ENCODE measurements at places on chromosomes 6 and 20. TPM values are rescaled to one million over a fixed set of nuclear protein-coding genes. Genes with fewer than 3 reads are reported as not detected.

DNA sequence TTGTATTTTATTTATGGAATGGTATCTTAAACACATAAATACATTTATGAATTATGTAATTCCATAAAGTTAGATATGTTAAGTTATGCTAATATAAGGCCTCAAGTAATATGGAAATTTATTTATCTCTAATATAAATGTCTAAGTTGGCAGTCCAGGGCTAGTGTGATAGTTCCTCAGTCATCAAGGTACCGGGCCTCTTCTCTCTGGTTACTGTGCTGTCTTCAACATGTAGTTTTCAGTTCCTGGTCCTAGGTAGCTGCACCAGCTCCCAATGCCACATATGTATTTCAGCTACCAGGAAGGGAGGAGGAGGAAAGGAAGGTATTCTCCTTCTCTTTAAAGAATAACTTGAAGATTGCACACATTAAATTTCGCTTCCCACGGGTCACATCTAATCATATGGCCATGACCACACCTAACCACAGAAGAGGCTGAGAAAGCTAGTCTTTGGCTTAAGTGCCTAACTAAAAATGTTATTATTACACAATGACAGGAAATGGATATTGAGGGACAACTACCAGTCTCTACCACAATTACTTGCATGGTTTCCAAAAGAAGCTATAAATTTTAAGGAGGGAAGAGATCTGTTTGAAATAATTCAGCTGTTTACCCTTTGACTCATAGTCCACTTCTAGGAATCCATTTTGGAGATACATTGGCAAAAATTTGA lies 68.6 kb downstream of the BCKDHB start:
- H3K4me1 ChIP-seq = no peaks in the 10 kb centered on the region
- H3K27me3 ChIP-seq = no peaks in the 10 kb centered on the region
- H3K27ac ChIP-seq = no peak overlapping the region
- DNase-seq = no peak

PDRG1 gene
- polyA plus RNA-seq = 13.5 TPM

GRCh38 chr6:112833581-112834131 lies 486.5 kb downstream of the RFPL4B start:
- H3K4me1 ChIP-seq = no peaks in the 10 kb centered on the region
- DNase-seq = no peak
- no peak overlapping the region for H3K4me3 ChIP-seq
- no peak overlapping the region for H3K27ac ChIP-seq
- no peaks in the 10 kb centered on the region for H3K27me3 ChIP-seq

GRCh38 chr20:48171626-48172356 lies 386.5 kb upstream of the SULF2 start:
- no peak overlapping the region for H3K4me3 ChIP-seq
- DNase-seq = no peak
- H3K36me3 ChIP-seq = no peaks in the 10 kb centered on the region
- H3K4me1 ChIP-seq = no peaks in the 10 kb centered on the region

DNA sequence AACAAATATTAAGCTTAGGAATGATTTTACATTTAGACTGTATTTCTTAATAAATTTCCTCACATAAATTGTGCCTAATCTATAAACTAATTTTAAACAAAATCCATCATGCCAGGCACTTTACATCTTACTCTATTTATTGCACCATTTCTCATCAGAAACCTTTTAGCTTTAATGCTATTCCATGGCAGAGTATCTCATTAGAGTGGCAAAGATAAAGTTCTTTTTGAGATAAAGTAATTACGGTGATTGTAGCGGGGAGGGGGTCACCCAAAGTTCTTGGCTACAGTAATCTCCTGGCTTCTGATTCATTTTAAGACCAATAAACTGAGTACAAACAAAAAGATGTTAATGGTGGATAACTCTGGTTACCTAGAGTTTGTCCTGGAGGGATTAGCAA lies 532.1 kb downstream of the PRKN start:
- no peak overlapping the region for H3K27ac ChIP-seq
- H3K36me3 ChIP-seq = peaks cover 8% of the 10 kb centered on the region
- H3K4me1 ChIP-seq = no peaks in the 10 kb centered on the region
- H3K27me3 ChIP-seq = no peaks in the 10 kb centered on the region
- no peak for DNase-seq

- H3K36me3 ChIP-seq = no peaks in the 10 kb centered on the region
- no peaks in the 10 kb centered on the region for H3K4me1 ChIP-seq
- H3K4me3 ChIP-seq = no peak overlapping the region
- H3K27ac ChIP-seq = no peak overlapping the region
- no peak for DNase-seq
Measured at GRCh38 chr6:105759946-105760345, 326.2 kb upstream of the PRDM1 start.

TP53TG5 gene
- not detected for polyA plus RNA-seq

MUC21 gene
- not detected for polyA plus RNA-seq

- no peak for DNase-seq
- H3K4me3 ChIP-seq = no peak overlapping the region
- no peak overlapping the region for H3K27ac ChIP-seq
- no peaks in the 10 kb centered on the region for H3K36me3 ChIP-seq
- no peaks in the 10 kb centered on the region for H3K4me1 ChIP-seq
Measured at GRCh38 chr20:52210037-52210990, 18.7 kb upstream of the ZFP64 start.

- H3K4me1 ChIP-seq = peaks cover 6% of the 10 kb centered on the region
- H3K36me3 ChIP-seq = no peaks in the 10 kb centered on the region
- peaks cover 4% of the 10 kb centered on the region for H3K27me3 ChIP-seq
- H3K27ac ChIP-seq = peak overlapping the region; percentile 69
Measured at GRCh38 chr6:3053231-3053508, 15.1 kb upstream of the RIPK1 start.

IMPG1 gene
- not detected for polyA plus RNA-seq

DNA sequence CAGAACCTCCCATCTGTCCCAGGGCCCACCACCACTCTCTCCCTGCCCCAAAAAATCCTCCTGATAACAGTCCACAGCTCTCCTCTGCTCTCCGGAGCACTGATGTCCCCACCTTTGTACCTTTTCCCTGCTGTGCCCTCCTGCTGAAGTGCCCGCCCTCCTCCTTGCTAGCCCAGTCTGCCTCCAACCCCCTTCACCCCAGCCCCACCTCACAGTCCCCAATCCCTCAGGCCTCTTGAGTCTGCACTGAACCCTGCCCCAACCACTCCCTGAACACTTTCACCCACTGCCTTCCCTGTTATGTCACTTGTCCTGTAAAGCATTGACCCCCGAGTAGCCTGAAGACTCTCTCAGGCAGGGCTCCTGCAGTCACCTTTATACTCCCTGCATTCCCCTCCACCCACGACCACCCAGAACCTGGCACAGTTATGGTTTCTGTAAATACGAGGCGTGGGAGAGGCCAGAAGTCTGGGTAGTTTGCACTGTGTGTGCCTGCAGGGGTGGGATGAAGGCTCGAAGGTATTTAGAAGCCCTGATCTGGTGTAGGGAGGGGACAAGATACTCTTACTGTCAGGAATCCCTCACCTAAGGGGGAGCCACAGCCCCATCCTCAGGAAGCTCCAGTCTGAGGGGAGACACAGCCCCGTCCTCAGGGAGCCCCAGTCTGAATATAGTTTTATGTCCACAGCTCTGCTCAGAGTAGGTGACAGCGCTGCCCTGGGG lies 5.4 kb downstream of the GLP1R start:
- H3K27ac ChIP-seq = no peak overlapping the region
- no peaks in the 10 kb centered on the region for H3K36me3 ChIP-seq
- no peak overlapping the region for H3K4me3 ChIP-seq
- H3K4me1 ChIP-seq = peaks cover 32% of the 10 kb centered on the region

PKHD1 gene
- not detected for polyA plus RNA-seq

- no peaks in the 10 kb centered on the region for H3K27me3 ChIP-seq
- H3K36me3 ChIP-seq = no peaks in the 10 kb centered on the region
- DNase-seq = no peak
- H3K4me1 ChIP-seq = no peaks in the 10 kb centered on the region
Measured at GRCh38 chr20:19288636-19289035, 76.2 kb downstream of the SLC24A3 start.

DNA sequence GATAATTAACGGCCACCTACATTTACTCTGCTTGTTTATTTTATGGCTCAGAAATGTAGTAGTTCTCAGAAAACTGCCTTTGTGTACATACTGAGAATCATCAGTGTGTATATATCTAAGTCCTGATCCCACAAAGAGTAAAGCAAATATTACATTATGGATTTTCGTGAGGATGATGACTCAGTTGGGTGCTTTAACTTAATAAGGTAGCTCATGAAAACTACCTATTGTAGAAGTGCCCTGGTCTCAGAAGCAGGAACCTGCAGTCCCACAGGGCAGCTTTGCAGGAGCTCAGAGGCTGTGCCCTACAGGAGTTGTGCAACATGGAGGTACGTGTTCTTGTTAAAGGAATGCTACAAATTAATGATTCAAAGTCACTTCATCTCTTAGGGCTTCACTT lies 108.2 kb downstream of the PLG start:
- no peak overlapping the region for H3K4me3 ChIP-seq
- H3K36me3 ChIP-seq = no peaks in the 10 kb centered on the region
- no peak for DNase-seq
- H3K4me1 ChIP-seq = no peaks in the 10 kb centered on the region

GRCh38 chr6:24949020-24949569 lies 13.3 kb upstream of the RIPOR2 start:
- no peaks in the 10 kb centered on the region for H3K27me3 ChIP-seq
- peak overlapping the region; percentile 70 for H3K27ac ChIP-seq
- DNase-seq = peak; percentile 71

HLA-F gene
- polyA plus RNA-seq = 626 TPM

GRCh38 chr6:22433745-22434144 lies 135.6 kb upstream of the HDGFL1 start:
- H3K27me3 ChIP-seq = no peaks in the 10 kb centered on the region
- no peak overlapping the region for H3K27ac ChIP-seq
- no peaks in the 10 kb centered on the region for H3K4me1 ChIP-seq
- H3K36me3 ChIP-seq = no peaks in the 10 kb centered on the region
